ENCODE measurements at places on chromosomes 2 and 18.

DNA sequence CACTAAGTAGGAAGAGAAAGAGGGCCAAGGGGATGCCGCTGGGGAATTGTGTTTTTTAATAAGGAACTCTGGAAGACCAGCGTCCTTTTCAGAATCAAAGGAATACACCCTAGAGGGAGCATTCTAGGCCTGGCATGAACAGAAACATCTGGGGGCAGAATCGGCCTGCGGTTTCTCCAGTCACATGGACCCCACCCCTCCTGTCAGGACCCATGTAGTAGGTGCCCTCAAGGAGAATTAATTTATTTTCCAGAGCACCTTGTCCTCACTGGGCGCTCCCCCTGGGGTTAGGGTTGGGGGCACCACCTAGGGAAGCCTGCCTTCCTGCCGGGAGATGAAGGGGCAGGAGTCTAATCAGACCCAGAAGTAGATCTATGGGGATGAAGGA, 44.2 kb downstream of the TMEM37 start:
- DNase-seq, result no peak

DNA sequence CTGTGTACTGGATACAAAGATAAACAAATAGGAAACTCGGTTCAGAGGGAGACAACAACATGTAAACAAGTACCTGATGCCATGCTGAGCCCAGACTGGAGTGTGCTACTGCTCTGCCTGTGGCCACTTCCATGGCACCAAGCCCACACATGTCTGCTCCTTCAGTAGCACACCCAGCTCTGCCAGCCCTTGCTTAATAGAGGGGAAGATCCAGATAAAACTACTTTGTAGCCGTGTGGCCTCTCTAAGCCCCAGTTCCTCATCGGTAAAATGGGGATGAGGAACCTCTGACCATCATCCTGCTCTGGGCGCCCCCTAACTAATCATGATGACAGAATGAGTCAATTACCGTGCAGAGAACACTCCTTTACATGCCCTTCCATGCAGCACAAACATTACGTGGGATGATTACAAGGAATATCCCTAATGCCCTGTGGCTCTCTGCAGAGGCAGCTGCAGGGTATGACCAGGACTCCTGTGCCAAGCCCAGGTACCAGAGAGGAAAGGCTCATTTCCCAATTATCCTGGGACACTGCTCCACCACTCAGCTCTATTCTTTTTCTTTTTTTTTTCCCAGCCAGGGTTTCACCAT, 34.9 kb downstream of the DNMT3A start:
- DNase-seq, result no peak

DNA sequence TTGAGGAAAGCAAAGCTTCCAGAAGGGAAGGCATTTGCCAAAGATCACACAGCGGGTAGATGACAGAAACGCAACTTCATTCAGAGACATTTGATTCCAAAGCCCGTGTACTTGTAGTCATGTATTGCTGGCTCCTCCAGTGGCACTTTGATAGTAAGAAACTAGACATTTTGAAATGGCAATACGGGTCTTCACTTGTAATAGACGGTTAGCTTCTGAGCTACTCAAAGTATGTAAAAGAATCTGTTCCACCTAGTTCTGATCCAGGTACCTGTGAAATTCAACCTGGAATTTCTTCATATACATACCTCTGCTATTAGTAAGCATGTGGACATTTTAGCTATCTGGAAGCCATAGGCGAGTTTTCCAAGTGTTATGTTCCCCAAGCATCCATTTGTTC, 1.7 kb upstream of the MYOM1 start:
- no peak for DNase-seq

- DNase-seq, result no peak
Measured at GRCh38 chr2:220701115-220701514, 871.0 kb downstream of the EPHA4 start.

DNA sequence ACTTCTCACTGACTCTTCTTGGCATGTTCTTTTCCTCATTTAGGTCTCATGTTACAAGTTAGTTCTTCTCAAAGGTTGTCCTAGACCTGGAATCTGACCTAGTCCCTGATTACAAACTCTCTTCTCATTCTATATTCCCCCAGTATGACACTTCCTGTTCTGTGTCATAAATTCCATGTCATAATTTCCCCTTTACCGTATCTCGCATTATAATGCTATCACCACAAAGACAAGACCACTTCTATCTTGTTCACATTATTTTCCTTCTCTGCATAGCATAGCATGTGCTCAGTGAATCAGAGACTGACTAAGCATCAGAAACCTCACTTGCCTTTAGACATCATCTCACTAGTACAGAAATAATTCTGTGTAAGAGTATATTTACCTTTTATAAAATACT, 63.6 kb upstream of the CAVIN2 start:
- no peak for DNase-seq

- no peak for DNase-seq
Measured at GRCh38 chr2:190354003-190354690, 10.8 kb downstream of the INPP1 start.

DNA sequence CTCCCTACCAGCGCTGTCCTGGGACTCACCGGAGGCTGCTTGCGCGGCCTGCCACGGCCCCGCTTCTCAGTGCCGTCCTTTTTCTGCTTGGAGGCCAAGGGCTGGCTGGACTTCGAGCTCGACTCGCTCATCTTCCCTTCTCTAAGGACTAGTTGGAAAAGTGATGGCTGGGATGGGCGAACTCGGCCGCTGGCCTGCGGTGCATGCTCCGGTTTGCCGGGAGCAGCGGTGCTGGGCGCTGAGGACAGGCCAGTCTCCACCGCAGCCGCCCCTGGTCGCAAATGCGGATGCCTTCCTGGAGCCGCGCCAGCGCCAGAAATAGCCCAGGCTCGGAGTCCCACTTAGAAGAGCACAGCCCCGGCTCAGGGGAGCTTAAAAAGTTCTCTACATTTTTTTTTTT, 3.1 kb downstream of the C2orf81 start:
- DNase-seq, result no peak

GRCh38 chr18:58291131-58291530, 247.1 kb downstream of the NEDD4L start:
- no peak for DNase-seq

DNA sequence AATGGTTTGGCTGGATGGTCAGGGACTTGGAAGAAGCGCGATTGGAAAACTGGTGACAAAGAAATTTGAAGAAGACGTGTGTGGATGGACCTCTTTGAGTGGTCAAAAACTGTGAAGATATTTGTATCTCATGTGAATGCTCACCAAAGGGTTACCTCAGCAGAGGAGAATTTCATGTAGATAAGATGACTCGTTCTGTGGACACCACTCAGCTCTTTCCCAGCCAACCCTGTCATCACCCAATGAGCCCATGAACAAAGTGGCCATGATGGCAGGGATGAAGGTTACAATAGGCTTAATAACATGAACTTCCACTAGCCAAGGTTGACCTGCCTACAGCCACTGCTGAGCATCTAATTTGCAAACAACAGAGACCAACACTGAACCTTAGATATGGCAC, 248.3 kb downstream of the KCNE4 start:
- DNase-seq, result no peak

DNA sequence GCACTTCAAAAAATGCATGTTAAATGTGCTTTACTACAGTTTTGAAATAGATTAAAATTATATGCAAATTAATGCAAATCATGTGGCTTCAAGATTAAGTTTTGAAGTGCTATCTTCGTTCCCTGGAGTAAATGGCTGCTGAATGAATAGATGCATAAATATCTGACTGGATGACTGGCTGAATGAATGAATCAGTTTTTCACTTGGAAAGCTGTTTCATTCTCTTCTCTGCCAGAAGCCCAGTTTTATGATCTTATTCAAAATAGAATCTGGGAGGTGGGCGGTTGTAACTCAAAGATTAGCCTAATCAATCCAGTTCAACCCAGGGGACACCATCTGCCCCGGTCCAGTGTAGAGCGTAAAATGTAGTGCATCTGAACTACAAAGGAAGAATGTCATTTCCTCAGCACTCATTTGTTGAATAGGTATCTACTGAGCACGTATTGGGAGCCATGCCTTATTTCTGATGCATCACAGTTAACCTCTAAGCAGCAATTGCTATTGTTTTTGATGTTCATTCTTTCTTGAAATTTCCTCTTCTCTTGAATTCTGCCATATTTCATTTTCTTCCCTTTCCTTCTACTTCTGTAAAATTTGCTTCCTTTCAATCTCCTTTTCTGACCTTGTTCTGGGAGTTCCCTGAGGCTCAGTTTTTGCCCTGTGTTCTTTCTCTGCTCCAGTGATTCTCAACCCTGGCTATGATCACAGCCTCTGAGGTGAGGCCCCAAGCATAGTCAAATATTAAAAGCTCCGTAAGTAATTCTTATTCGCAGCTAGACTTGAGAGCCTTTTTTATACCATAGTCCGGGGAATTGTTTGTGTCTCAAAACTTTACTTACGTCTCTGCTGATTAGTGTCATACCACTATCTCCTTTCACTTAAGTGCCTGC, 282.7 kb downstream of the PARD3B start:
- no peak for DNase-seq

GRCh38 chr2:64453770-64454385, at the start of gene LGALSL:
Gene LGALSL, plus strand, starts transcription at chr2:64454162. Its CDS starts 384 bp downstream, at chr2:64454546.
- no peak for DNase-seq

All from NCI-H748 treated with DMSO at 0.1 percent for 48 hours (cell line).